ENCODE measurements at places on chromosomes 4 and X.

DNA sequence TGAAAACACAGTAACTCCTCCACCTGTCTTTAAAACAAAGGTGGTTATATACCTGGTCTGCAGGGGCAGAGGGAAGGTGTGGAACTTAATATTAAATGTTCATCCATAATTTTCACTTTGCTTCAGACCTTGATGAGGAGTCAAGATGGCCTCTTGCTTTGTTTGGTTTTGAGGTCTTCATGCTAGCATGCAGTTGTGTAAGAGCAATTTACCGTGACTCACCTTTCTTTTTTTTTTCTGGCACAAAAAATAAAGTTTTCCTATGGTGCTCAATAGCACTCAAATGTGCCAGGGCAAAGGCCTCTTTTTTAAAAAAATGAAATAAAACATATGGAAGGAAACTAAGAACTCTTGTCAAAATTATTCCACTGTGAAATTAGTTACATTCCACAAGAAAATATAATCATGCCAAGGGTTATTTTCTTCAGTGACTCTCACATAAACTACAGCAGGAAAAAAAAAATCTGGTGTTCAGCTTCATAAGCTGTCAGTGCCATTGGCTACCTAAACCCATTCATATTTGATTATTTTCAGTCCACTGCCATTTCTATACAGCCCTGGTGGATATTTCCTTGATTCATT, 128.2 kb downstream of the SLC7A11 start:
- DNase-seq, result no peak

- DNase-seq, result no peak
Observed at GRCh38 chrX:17082831-17083230, 136.4 kb downstream of the REPS2 start.

DNA sequence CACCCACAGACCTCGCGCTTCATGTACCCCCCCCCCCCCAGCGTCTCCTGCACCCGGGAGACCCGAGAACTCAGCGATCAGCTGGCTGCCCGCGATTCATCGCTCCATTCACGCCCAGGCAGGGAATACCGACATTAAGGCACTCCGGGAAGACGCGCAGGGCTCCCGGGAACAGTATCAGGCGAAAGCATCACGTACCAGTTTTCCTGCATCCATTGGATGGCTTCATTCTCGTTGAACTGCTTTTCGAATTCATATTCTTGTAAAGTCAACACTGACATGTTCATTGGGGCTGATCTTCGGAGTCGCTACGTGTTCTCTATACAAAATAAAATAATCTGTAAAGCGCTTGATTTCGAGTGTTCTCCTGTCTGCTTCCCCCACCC, 373 bp downstream of the ELOVL6 start:
- DNase-seq, result peak; percentile 17

DNA sequence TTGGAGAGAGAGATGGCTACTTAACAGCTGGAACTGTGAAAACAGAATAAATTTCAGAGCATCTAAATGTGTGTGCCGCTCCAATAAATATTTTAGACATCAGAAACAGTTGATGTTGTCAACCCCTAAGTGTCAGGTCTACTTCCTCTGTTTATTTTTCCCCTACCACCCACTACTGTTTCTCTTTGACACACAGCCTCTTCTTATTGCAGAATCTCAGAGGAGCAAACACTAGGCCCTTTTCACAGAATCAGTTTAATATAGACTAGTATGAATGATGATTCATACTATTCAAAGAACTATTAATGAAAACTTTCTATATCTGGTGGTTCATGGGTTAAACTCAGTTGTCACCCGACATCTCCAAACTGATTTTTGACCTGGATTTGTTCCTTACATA, 33.9 kb downstream of the NAA11 start:
- DNase-seq, result no peak

- no peak for DNase-seq
Observed at GRCh38 chrX:96435378-96436035, 249.1 kb upstream of the DIAPH2 start.

DNA sequence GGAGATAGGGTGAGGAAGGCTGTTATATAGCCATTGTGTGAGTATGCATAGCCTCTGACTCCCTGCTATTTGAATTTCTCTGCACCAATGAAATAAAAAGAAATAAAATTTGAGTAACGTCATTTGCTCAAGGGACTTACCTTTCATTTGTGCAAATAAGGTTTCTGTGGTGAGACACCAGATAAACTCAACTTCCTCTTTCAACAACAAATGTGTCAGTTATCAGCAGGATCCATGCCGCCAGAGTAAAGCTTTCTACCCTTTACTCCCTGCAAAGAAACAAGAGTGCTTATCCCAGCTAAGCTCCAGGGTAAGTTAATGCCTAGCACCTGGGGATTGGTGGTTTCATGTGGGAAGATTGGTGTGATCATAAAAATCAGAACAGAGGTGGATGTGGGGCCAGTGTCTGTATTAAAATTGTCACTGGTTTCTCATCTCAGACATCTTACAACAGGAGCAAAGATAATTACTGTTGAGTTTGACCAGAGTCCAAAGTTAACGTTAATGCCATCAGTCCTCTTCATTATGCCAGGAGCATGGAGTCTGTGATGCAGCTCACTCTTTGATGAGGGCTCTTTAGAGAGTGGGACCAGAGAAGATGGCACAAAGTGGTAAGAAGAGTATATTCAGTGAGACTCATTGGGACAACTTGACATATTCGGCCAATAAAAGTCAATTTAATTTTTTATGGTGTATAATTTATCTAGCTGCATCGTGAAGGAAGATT, at the start of gene P2RY10:
Gene P2RY10 (plus strand): TSS at position 206 of the 727 bp plus-strand sequence. CDS start 15,130 bp downstream, outside the sequence.
- DNase-seq, result no peak

DNA sequence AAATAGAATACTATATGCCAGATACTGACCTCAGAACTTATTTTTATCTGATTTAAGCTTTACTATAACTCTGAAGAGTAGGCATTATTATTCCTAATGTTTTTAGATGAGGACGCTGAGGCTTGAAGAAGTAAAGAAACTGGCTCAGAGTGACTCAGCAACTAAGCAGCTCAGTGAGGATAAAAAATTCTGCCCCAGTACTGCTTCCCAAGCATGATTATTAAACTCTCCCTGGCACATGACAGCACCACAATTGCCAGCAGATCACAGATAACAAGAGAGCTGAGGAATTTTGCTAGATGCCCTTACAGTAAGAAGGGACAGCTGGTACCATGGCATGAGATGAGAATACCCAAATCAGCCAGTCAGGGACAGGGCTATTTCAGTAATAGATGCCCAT, 219.4 kb downstream of the NKX6-1 start:
- no peak for DNase-seq

DNA sequence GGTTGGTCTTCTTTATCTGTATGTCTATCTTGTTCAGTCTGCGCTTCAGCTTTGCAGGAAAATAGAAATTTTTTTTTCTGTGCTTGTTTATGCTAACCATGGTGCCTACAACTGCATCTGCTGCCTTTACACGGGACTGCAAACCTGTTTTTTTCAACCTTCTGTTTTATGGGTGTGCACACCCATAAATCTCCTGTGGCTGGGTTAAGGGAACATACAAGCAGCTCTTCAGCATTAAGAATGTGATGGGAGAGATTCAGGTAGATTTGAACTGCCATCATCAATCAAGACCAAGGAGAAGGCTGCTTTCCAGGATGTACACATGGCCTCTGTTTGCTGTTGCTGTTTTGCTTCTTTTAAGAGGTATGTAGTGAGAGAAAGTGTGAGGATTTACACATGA, 502.9 kb downstream of the ANKRD50 start:
- DNase-seq, result no peak

- DNase-seq, result no peak
Observed at GRCh38 chr4:6316461-6317003, 46.9 kb downstream of the WFS1 start.

GRCh38 chrX:153627675-153628111, 19.3 kb upstream of the DUSP9 start:
- DNase-seq, result no peak

DNA sequence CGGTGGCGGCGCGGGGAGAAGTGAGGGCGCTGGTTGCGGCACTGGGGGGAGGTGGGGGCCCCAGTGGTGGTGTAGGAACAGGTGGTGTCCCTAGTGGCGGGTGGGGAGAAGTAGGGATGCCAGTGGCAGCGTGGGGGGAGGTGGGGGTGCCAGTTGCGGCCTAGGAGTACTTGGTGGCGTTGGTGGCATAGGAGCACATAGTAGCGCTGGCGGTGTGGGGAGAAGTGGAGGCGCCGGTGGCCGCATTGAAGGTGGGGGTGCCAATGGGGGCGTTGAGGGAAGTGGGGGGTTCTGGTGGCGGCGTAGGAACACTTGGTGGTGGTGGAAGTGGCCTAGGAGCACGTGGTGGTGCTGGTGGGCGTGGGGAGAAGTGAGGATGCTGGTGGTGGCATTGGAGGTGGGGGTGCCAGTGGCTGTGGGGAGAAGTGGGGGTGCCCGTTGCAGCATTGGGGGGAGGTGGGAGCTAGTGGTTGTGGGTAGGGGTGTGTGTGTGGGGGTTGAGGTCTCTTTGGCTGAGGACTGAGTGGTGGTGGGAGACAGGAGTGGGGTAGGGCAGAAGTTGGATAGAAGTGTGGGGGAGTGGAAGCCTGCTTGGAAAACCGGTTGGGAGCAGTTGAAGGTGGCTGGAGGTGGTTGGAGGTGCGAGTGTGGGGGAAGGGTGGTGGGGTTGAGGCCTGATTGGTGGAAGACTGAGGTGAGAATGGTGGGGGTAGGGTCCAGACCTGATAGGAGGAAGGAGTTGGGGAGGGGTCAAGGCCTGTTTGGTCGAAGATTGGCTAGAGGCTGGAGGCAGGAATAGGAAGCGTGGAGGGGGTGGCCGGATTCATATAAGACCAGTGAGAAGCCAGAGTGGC, 1.1 kb downstream of the GCNA start:
- DNase-seq, result no peak

GRCh38 chr4:45064741-45065140, 338.4 kb upstream of the GNPDA2 start:
- DNase-seq, result no peak

DNA sequence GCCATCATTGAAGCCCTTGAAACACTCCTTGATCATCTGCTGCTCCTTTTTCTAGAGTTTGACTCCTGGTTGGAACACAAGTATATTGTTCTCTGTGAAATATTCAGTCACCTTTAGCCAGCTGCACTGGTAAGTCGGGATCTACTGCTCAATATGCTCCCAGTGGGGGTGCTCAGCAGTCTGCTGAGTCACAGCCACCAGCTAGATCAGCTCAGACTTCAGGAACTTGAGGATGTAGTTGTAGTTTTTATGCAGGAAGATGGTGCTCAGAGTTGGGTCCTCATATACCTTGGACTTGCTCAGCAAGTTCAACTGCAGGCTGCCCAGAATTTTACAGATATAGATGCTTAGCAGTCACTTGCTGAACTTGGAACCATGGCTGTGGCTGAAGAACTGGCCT, 202.5 kb upstream of the RPL34 start:
- DNase-seq, result no peak

- no peak for DNase-seq
Observed at GRCh38 chrX:110965409-110966090, 130.4 kb upstream of the PAK3 start.

DNA sequence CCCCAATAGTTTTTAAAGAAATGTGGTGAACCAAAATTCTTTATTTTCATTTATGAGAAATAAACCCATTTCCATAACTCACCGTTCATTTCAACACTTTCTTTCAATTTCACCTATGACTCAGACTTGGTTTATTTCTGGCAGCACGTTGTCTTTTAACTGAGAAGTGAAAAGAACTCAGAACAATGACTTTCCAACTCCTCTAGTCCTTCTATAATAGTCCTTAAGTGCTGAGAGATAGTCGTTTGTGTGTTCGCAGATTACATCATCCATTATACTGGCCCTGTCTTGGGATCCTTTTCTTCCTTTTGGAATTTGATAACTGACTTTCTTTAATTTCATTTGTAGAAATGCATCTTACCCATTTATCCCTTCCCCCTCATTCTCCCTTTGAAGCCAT, 113.6 kb downstream of the GLUD2 start:
- no peak for DNase-seq

GRCh38 chr4:6472387-6473263, at the start of gene PPP2R2C:
TSS of gene PPP2R2C (minus strand) at chr4:6472614. CDS start at chr4:6472229, 385 bp downstream.
- DNase-seq, result no peak

DNA sequence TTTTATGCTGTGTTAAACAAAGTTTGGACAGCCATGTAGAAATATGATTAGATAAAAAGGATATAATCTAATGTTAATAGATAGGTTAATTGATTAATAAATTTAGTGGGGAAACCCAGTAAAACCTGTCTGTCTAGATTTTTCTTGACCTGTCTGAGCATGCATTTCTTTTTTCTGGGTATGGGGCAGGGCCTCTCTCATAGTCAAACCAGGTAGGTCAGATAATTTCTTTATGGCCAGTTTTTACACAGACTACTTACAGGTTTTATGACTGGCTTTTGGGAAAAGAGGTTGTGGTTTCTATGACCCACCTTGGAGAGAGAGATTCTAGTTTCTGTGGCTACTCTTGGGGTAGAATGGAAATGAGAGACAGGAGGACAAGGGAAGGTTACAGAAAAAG, 135.6 kb upstream of the EPHA5 start:
- no peak for DNase-seq

- no peak for DNase-seq
Observed at GRCh38 chr4:14620567-14621141, 381.6 kb upstream of the CPEB2 start.

- DNase-seq, result no peak
Observed at GRCh38 chrX:151796576-151796975, 62.0 kb downstream of the CNGA2 start.

DNA sequence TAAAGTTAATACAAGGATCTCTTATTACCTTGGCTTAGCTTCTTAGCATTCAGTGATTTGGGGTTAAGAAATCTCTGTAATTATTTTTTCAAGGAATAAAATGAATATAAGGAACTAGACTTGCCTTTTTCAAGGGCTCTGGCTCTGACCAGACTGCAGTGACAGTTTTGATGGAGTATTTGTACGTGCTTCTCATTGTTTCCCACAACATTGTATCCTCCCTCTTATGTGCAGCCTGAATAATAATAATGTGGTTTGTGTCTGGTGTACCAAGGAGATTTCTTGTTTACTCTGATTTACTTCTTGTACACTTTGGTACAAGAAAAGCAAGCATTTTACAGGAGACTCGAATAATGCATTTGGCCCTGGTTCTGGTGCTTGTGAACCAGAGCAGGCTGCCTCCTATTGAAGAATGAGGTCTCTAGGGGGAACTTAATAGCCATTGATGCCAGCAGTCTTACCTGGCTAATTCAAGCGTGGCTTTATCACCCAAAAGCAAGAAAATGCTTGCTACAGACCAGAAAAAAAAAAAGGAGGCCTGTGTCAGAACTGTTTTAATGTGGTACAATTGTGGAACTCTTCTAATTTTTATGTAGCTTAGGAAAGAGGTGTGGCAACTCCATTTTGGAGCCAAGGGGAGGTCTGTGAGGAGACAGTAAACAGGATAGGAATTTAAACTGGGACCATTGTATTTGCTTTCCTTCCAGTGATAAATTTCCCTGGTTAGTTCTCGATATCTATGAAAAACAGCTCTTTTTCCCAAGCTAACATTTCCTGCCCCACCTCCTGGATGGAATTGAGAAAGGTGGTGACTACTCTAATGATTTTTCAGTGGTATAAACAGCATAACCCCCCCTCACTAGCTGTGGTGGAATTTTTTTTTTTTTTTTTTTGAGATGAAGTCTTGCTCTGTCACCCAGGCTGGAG, 5.6 kb downstream of the OTC start:
- no peak for DNase-seq

DNA sequence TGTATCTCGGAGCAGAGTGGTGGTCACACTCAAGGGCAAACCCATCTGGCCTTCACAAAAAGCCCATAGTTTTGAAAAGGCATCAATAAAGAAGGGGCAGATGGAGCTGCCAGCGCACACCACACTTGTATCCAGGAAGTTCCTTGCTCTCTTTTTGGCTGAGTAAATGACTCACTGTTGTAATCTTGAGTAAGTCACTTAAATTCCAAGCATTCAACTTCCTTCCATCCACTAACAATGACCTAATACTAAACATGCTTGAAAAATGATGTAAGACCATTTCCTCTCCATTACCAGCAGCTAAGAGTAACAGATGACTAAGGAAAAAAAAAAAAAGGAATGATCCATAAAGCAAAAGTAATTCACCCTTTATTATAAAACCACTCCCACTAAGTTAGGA, 32.4 kb upstream of the MYOZ2 start:
- no peak for DNase-seq
